ENCODE measurements at places on chromosomes 12 and 14.

- DNase-seq = no peak
Measured at GRCh38 chr14:30855345-30856037, 18.9 kb upstream of the COCH start.

GRCh38 chr12:130633771-130634170, 82.3 kb downstream of the RIMBP2 start:
- DNase-seq = peak; percentile 57

DNA sequence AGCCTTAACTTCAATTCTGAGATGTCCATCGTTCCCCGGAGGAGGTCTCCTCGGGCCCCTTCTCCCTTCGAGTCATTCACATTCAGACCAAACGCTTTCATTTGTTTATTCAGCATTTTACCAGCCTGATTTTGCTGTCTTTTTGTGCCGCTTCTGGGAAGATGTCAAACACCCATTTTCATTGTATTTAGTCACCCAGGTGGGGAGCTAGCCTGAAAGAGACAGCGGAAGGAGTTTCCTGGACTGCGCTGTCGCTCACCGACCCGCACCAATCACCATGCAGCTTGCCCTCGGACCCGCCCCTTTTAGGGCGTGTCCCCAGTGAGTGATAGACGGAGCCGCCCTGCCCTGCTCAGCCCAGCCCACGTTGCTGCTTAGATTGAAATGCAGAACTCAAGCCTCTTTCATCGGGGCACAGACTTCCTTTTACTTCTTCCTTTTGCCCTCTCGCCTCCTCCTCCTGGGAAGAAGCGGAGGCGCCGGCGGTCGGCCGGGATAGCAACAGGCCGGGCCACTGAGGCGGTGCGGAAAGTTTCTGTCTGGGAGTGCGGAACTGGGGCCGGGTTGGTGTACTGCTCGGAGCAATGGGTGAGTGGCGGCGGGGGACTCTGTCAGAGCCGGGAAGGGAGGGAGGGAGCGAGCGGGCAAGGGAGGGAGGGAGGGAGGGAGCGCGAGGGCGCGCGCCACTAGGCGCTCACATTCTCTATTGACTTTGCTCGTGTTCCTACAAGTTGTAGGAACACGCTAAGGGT, at the start of gene PAX9:
PAX9 (plus strand) TSS at position 355 of the 752 bp plus-strand sequence; CDS start at position 585, 230 bp downstream.
- peak; percentile 88 for DNase-seq

GRCh38 chr12:50188875-50189575, 21.9 kb upstream of the CERS5 start:
- no peak for DNase-seq

DNA sequence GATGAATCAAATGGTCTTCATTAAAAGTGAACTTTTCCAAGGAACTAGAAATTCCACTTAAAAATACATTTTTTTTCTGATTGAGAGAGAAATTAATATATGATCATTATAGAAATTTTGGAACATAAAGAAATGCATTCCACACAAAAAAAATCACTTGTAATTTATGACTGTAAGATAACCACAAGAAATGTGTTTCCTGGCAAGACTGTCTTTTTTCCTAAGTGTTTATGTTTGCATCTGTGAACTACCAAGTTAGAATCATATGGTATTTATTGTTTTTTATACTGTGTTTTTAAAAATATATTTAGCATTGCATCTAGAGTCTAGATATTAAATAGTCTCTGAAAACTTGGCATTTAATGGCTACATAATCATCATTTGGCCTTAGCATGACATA, 726.8 kb downstream of the BCL11B start:
- no peak for DNase-seq

DNA sequence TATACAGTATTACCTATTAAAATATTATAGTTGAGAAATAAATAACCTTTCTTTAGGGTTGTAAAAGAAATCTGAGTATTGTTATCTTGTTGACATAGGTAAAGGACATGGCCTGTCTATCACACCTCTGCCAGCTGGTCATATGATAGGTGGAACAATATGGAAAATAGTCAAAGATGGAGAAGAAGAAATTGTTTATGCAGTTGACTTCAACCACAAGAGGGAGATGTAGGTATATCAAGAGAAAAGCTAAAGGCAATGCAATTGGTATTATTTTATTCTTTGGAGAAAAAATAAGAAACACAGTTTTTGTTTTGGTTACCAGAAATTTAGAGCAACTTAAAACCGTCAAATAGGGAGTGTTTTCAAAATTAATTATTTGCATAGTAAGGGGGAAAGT, 13.5 kb downstream of the CPSF2 start:
- no peak for DNase-seq

- DNase-seq = peak; percentile 26
Measured at GRCh38 chr12:39441963-39442830, 723 bp downstream of the KIF21A start.

GRCh38 chr12:31876568-31877424, 82.4 kb upstream of the RESF1 start:
- DNase-seq = no peak

GRCh38 chr12:117313926-117314325, 47.5 kb downstream of the NOS1 start:
- no peak for DNase-seq

DNA sequence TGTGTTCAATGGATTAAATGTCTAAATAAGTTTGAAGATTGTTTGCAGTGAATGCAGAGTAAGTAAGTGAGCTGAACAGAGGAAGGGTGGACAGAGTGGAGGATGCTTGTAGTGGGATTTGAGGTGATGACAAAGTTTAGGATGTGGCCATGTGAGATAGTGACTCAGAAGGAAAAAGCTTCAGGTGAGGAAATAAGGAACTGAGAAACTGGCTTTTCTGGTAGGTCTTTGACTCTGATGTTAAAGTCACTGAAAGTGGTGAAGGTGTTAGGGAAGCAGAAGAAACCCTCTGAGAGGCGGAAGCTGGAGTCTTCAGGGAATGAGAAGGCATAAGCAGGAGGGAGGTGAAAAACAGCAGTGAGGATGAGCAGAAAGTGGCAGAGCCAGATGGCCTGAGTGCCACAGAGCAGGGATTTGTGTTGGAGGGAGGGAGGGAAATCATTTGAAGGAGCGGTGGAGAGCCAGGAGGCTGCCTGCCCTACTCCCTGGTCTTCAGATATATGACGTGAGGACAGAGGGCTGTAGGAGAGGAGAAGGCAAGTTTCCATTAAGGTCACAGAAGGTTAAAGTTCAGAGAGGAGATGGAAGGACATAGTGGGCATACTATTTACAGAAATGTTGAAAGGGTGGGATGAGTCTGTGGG, 24.8 kb downstream of the RGS6 start:
- DNase-seq = no peak

DNA sequence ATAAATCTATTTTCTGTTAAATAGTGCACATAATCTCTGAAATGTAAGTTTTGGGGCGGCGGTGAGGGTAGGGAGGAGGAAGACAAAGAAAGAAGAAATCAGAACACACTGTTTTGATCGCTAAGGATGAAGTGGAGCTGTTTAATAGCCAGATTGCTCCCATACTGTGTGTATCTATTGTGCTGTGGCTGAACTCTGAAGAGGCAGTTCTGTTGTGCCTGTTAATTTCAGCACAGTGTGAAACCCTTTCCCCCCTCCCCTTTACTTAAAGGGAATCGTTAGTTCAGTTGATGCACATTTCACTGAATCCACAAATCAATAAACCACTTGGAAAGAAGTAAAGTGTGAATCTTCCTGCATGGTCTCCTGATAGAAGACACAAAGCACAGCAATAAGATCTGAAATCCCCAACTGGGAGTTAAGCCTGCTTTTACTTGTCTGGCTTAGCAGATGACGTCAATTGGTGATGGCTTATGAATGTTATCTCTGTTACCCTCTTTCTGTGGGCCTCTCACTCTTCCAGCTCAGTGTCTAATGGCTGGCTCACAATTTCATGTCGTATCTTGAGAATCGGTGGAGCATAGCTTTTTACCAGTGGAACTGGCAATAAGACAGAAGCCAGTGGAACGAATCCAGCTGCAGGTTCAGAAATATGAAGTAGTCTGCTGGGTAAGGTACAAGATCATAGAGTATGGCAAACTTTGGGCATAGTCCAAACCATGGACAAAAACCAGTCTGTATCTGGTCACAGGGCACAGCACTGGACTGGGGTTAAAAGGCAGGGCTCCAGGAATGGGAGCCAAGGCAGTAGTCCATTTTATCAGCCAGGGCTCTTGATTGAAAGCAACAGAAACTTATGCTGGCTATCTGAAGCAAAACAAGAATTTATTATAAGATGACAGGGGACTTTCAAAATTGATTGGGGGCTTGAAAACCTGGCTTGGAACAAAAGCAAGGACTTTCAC, 413.5 kb upstream of the SEL1L start:
- no peak for DNase-seq

GRCh38 chr14:29262979-29263378, 496.4 kb downstream of the FOXG1 start:
- no peak for DNase-seq

DNA sequence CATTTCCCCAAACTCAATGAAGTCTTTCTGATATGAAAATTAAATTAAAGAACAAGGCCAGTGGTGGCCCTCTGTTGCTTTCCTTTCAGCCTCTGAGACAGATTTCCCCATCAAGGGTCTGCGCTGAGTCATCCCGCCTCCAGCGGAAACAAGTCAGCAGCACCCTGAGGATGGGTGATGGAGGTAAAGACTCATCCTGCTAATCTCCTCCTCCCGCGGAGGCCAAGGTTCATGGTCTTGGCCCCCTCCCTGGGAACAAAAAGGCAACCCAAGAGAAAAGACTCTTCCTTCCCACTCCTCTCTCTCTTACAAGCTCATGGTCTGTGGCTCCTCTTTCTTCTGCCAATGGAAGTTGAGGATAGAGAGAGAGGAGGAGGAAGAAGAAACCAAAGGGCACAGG, 9.0 kb upstream of the NUMB start:
- DNase-seq = no peak

- DNase-seq = no peak
Measured at GRCh38 chr12:18895946-18896345, 158.0 kb downstream of the CAPZA3 start.

- no peak for DNase-seq
Measured at GRCh38 chr12:120225852-120226640, 25.1 kb upstream of the RPLP0 start.

DNA sequence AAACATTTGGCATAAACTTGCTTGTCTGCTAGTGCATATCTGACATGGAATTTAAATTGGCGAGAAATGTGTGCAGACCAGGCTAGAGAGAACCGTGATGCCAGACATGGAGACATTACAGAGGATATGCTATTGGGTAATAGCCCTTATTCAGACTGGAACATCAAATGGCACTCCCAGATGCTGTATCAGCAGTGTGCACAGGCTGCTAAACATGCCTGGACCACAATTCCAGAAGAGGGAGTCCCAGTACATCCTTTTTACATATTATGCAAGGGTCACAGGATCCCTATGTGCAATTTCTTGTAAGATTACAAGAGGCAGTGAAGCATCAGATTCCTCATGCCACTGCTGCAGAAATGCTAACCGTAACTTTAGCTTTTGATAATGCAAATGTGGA, 354.5 kb upstream of the FOXG1 start:
- DNase-seq = no peak

GRCh38 chr14:74634481-74634880, 22.4 kb upstream of the LTBP2 start:
- DNase-seq = no peak
